ENCODE measurements at places on chromosomes 13 and 19.

DNA sequence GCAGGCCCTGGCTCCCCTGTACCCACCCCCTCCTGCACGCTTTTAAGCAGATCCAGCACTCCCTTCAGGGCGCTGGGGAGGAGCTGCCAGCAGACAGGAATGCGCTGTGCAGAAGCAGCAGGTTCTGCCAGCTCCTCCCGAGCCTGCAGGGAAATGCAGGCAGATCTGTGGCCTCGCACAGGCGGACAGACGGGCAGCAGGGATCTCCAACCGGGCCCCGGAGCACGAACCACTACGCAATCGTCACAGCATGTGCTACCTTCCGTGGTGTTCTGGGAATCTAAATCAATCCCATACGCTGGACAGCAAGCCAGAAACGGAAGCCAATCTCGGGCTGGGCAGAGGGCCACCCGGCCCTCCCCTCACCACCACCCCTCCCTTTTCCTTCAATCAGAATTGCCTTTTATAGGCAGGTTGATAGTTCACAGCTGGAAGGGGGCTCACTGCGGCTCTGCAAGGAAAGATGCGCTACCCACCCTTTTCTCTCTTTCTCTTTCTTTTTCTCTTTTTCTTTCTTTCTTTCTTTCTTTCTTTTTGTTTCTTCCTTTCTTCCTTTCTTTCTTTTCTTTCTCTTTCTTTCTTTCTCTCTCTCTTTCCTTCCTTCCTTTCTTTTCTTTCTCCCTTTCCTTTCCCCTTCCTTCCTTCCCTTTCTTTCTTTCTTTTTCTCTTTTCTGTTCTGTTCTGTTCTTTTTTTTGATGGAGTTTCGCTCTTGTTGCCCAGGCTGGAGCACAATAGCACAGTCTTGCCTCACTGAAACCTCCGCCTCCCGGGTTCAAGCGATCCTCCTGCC is 99.9 kb downstream of the GNG7 start:
- no peak overlapping the region for H3K27ac ChIP-seq
- H3K4me1 ChIP-seq: peaks cover 10% of the 10 kb centered on the region
- no peak overlapping the region for H3K4me3 ChIP-seq
- H3K36me3 ChIP-seq: peaks cover 18% of the 10 kb centered on the region
- DNase-seq: no peak
- H3K27me3 ChIP-seq: no peaks in the 10 kb centered on the region

GRCh38 chr13:28474491-28475134 is 20.3 kb downstream of the FLT1 start:
- no peak for DNase-seq
- H3K4me1 ChIP-seq: no peaks in the 10 kb centered on the region
- H3K36me3 ChIP-seq: no peaks in the 10 kb centered on the region
- peaks cover 18% of the 10 kb centered on the region for H3K27me3 ChIP-seq
- H3K27ac ChIP-seq: no peak overlapping the region
- H3K4me3 ChIP-seq: no peak overlapping the region

DNA sequence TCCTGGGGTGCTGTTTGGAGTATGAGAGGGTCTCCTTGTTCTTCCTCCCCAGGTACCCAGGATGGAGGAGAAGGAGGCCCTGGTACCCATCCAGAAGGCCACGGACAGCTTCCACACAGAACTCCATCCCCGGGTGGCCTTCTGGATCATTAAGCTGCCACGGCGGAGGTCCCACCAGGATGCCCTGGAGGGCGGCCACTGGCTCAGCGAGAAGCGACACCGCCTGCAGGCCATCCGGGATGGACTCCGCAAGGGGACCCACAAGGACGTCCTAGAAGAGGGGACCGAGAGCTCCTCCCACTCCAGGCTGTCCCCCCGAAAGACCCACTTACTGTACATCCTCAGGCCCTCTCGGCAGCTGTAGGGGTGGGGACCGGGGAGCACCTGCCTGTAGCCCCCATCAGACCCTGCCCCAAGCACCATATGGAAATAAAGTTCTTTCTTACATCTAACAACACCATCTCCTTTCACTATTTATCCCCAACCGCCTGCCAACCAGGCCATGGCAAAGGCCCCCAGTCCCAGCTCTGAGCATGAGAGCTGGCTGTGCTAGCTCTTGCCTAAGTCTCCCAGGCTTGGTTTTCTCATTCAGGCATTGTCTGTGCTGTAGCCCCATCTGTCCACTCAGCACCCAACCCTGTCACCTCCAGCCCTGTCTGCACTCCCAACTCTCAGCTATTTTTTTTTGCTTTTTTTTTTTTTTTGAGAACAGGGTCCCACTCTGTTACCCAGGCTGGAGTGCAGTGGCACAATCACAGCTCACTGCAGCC is 11.2 kb downstream of the DKKL1 start:
- no peak overlapping the region for H3K27ac ChIP-seq
- H3K4me1 ChIP-seq: no peaks in the 10 kb centered on the region
- H3K36me3 ChIP-seq: no peaks in the 10 kb centered on the region

GRCh38 chr19:799076-799881 is 2.0 kb downstream of the PTBP1 start:
- H3K27me3 ChIP-seq: no peaks in the 10 kb centered on the region
- H3K4me1 ChIP-seq: peaks cover 51% of the 10 kb centered on the region
- peak overlapping the region; percentile 90 for H3K27ac ChIP-seq
- peak overlapping the region; percentile 85 for H3K4me3 ChIP-seq
- no peak for DNase-seq

- H3K4me3 ChIP-seq: no peak overlapping the region
- no peaks in the 10 kb centered on the region for H3K27me3 ChIP-seq
- H3K27ac ChIP-seq: no peak overlapping the region
- peaks cover 46% of the 10 kb centered on the region for H3K36me3 ChIP-seq
- H3K4me1 ChIP-seq: peaks cover 9% of the 10 kb centered on the region
- DNase-seq: no peak
Observed at GRCh38 chr13:79376843-79377242, 29.2 kb downstream of the RBM26 start.
